ENCODE measurements at places on chromosomes 16 and 17.
A peak's percentile ranks its signal among the peaks of the same experiment; 100 is the strongest.

- DNase-seq = peak; percentile 5
Measured at GRCh38 chr16:63653044-63653839, 1468.6 kb downstream of the CDH11 start.

GRCh38 chr16:50838165-50838564 lies 96.3 kb downstream of the CYLD start:
- DNase-seq = no peak

- peak; percentile 42 for DNase-seq
Measured at GRCh38 chr17:69434164-69434579, 19.7 kb downstream of the MAP2K6 start.

- no peak for DNase-seq
Measured at GRCh38 chr16:61836804-61837393, 199.3 kb downstream of the CDH8 start.

DNA sequence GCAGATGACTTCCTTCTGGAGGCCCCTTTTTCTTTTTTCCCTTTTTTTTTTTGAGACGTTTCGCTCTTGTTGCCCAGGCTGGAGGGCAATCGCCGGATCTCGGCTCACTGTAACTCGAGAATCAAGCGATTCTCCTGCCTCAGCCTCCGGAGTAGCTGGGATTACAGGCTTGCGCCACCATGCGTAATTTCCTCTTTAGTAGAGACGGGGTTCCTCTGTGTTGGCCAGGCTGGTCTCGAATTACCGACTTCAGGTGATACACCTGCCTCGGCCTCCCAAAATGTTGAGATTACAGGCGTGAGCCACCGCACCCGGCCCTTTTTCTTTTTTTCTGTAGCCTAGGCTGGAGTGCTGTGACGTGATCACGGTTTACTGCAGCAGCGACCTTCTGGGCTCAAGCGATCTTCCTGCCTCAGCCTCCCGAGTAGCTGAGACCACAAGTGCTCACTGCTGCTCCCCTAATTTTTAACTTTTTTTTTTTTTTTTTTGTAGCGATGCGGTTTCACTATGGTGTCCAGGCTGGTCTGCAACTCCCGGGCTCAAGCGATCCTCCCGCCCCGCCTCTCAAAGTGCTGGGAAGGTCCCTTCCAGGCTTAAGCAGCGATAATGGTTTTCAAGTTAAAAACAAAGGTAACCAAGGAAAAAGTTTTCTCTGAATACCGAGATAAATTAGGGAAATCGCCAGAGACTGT lies 956 bp upstream of the IST1 start:
- peak; percentile 14 for DNase-seq

DNA sequence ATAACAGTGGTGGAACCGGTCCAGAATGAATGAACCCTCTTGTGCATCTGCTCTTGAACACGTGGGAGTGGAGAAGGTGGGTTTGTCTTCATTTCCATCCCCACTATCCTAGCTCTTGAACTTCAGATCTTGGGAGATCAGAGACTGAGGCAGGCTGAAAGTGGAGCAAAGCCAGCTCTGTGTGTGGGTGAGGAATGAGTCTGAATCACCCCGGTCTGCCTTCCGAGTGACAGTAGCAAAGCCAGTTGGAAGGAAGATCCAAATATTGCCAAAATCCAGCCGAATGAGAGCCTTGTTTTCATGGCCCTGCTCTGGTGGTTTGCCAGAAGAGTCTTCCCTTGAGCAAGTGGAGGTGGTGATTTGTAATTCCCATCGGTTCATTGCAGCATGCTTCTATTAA lies 29.0 kb upstream of the ASIC2 start:
- no peak for DNase-seq

GRCh38 chr16:78791011-78791410 lies 691.6 kb downstream of the WWOX start:
- no peak for DNase-seq

DNA sequence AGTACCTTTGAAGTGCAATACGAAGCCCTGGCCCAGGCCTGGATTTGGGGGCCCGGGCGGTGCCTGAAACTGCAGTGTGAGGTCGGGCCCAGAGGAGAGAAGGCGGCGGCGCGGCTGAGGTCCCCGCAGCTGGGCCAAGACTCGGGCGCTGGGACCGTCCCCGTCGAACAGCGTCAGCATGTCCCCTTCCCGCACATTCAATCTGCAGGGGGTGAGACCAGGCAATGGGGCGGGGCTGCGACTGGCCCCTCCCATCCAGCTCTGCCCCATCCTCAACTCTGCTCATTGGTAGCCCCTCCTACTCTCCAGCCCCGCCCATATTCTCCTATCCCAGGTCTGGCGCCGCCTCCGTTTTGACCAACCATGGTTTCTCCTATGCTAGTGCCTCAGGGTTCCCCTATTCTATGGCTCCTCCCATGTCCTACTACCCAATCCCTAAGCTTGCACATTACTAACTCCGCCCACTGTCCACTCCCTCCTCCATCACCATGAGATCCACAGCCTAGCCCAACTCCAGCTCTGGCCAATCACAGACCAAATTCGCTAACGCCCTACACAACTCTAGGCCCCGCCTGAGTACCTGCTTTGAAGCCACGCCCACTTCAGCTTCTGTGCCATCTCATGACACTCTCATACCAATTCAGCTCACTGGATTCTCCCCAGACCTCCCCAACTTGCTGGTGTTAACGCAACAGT lies 14.4 kb upstream of the CDIPT start:
- no peak for DNase-seq

DNA sequence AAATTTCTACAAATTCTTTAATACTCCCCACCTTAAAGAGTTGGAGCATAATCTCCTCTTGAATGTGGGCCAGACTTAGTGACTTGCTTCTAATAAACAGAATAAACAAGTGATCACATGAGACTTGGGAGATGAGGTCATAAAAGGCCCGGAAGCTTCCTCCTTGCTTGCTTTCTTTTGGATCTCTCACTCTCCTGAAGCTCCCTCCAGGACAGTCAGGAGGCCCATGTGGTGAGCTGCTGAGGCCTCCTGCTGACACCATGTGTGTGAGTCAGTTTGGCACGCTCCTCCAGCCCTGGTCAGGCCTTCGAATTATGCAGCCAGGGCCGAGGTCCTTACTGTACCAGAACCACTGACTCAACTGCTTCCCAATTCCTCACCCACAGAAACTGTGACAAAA lies 53.2 kb downstream of the NDEL1 start:
- no peak for DNase-seq

DNA sequence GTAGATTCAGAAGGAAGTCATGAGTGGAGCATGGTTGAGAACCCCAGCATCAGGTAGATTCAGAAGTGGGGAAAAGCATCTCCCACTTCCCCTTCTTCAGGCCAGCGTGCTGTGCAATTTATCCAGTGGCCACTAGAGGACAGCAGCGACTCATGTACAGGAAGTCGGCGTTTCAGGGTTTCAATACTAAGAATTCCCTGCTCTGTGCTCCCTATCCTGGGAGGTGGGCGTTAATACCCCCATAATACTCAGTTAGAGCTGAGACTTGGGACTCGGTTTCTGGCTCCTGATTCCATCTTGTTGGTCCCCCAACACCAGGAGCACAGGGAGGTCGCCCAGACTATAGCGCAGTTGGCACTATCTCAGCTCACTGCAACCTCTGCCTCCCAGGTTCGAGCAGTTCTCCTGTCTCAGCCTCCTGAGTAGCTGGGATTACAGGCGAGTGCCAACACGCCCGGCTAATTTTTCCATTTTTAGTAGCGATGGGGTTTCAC lies 75.3 kb upstream of the AMZ2 start:
- DNase-seq = peak; percentile 72

DNA sequence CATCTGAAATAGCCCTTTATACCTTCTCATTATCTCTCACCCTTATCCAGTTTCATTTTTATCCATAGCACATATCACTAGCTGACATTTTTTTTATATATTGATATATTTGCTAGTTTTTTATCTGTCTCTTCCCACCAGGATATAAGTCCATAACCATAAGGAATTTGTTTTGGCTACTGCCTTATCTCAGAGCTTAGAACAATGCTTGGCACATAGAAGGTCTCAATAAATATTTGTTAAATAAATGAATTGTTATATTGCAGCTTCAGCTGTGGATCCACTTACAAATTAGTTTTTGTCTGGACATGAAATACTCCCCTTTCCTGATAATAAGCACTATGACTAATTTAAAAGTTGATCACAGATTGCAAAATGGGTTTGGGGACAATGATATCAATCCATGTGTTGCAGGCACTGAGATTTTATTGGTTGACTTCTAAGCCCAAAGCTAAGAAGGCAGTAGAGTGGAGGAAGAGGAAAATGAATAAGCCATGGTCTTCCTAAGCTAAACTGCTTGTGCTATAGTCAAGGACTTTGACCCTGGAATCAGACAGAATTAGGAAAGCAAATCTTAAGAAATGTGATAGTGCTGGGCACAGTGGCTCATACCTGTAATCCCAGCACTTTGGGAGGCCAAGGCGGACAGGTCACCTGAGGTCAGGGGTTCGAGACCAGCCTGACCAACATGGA lies 31.9 kb upstream of the YPEL2 start:
- DNase-seq = no peak
